ENCODE measurements at places on chromosomes 6 and 20. TPM values are rescaled to one million over a fixed set of nuclear protein-coding genes. Genes with fewer than 3 reads are reported as not detected.

DNA sequence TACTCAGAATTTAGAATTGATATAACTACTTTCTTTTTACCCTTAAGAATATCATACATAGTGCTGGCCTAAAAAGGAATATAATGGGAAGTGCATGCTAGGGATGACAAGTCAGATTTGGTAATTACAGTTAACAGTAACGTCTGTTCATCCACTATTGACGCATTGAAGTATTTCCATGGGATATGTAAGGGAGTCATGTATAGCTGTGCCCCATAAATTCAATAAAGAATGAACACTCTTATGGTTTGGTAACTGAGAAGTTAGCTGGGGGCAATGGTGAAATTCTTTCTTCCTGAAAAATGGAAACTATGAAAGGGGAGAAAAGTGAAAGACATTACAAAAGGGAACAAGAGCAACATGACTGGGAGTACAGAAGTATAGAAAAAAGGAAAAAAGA is 2.6 kb upstream of the COL19A1 start:
- peaks cover 31% of the 10 kb centered on the region for H3K27me3 ChIP-seq
- no peak for DNase-seq
- H3K4me3 ChIP-seq = no peak overlapping the region
- no peak overlapping the region for H3K27ac ChIP-seq
- H3K4me1 ChIP-seq = peaks cover 8% of the 10 kb centered on the region

- DNase-seq = no peak
- peaks cover 12% of the 10 kb centered on the region for H3K4me1 ChIP-seq
- no peaks in the 10 kb centered on the region for H3K27me3 ChIP-seq
- no peaks in the 10 kb centered on the region for H3K36me3 ChIP-seq
These were observed 88.3 kb upstream of the PRND start for GRCh38 chr20:4633379-4633778.

GRCh38 chr20:50727792-50728485 is 3.4 kb upstream of the PARD6B start:
- peaks cover 52% of the 10 kb centered on the region for H3K4me1 ChIP-seq
- H3K4me3 ChIP-seq = no peak overlapping the region
- H3K36me3 ChIP-seq = no peaks in the 10 kb centered on the region
- DNase-seq = no peak
- H3K27ac ChIP-seq = no peak overlapping the region

GRCh38 chr20:19935842-19936241 is 81.3 kb upstream of the NAA20 start:
- H3K27ac ChIP-seq = no peak overlapping the region
- H3K36me3 ChIP-seq = no peaks in the 10 kb centered on the region
- H3K4me1 ChIP-seq = no peaks in the 10 kb centered on the region
- no peak for DNase-seq
- H3K27me3 ChIP-seq = no peaks in the 10 kb centered on the region

DNA sequence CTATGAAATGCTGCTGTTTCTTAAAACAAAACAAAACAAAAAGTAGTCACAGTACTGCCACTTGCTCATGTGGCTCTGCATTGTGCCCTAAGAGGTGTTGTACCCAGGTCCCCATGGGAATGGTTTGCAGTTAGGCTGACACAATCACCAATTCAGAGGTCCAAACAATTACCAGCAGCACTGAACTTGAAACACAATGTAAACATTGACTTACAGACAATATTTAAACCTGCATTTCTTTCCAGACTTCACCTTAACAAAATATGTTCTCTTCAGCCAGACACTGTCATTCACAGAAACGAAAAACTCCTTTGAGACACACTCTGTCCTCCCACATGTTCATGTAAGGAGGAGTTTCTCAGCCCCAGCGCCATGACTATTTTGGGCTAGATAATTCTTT is 206.8 kb upstream of the ARG1 start:
- no peaks in the 10 kb centered on the region for H3K36me3 ChIP-seq
- DNase-seq = no peak
- H3K4me1 ChIP-seq = peaks cover 8% of the 10 kb centered on the region
- H3K4me3 ChIP-seq = no peak overlapping the region

GRCh38 chr20:14207591-14207990 is 129.8 kb downstream of the FLRT3 start:
- H3K4me1 ChIP-seq = no peaks in the 10 kb centered on the region
- no peak for DNase-seq
- no peak overlapping the region for H3K4me3 ChIP-seq
- H3K27ac ChIP-seq = no peak overlapping the region

GRCh38 chr20:945841-946240 is 29.7 kb upstream of the ANGPT4 start:
- no peak overlapping the region for H3K4me3 ChIP-seq
- peaks cover 9% of the 10 kb centered on the region for H3K27me3 ChIP-seq
- H3K36me3 ChIP-seq = no peaks in the 10 kb centered on the region
- no peaks in the 10 kb centered on the region for H3K4me1 ChIP-seq

GRCh38 chr6:37620519-37620918 is 77.2 kb downstream of the MDGA1 start:
- H3K36me3 ChIP-seq = no peaks in the 10 kb centered on the region
- peak; percentile 77 for DNase-seq
- H3K4me3 ChIP-seq = no peak overlapping the region
- peaks cover 19% of the 10 kb centered on the region for H3K4me1 ChIP-seq
- peaks cover 8% of the 10 kb centered on the region for H3K27me3 ChIP-seq
- no peak overlapping the region for H3K27ac ChIP-seq

DNA sequence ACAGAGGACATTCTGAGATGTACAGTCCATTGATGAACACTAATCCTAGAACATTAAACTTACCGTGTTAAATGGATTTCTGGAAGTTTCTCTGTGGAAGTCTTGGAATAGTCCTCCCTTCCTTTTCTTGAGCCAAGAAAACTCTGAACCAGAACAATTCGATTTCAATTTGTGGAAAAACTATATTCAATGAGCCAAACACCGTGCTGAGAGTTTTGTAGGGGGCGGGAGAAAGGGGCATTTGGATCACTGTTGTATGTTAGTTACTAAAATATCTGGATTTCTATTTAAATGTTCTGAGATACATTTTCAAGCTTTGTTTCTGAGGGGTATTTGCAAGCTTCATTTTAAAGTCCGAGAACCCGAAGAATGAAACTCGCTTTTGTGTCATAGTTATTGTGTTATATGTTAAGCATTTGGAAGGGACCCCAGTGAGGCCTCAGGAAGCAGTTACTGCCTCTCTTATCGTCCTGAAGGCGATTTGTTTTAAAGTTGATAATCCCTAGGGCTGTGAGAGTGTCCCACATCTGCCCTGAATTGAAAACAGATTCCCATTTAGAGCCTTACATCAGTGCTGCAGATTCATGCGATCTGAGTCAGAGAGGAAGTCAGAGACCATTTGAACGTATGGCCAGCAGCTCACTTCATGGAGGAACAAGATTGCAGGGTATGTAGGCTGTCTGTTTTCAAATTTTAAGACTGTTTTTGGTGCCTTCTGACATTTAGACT is 70.8 kb upstream of the SASH1 start:
- H3K27ac ChIP-seq = peak overlapping the region; percentile 79
- H3K4me1 ChIP-seq = peaks cover 11% of the 10 kb centered on the region
- peak; percentile 80 for DNase-seq
- H3K27me3 ChIP-seq = no peaks in the 10 kb centered on the region
- H3K4me3 ChIP-seq = peak overlapping the region; percentile 51
- no peaks in the 10 kb centered on the region for H3K36me3 ChIP-seq

DNA sequence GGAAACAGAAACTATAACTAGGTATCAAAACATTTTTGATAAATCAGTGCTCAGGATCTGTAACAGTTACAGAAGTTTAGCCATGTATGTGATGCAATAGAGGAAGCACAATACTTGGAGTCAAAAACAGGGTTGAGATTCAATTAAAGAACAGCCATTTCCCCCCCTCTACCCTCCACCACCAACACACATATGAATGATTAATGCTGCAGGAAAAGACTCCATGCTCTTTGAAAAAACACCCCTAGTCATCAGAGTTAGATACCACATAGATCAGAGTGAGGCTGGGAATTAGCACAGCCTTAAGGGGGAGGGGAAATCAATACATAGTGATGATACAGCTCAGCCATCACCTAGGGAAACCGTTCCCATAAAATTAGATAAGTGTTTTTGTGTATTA is 108.9 kb upstream of the EMILIN3 start:
- DNase-seq = no peak
- no peak overlapping the region for H3K4me3 ChIP-seq
- no peaks in the 10 kb centered on the region for H3K27me3 ChIP-seq
- H3K36me3 ChIP-seq = peaks cover 13% of the 10 kb centered on the region
- H3K4me1 ChIP-seq = peaks cover 19% of the 10 kb centered on the region

DNA sequence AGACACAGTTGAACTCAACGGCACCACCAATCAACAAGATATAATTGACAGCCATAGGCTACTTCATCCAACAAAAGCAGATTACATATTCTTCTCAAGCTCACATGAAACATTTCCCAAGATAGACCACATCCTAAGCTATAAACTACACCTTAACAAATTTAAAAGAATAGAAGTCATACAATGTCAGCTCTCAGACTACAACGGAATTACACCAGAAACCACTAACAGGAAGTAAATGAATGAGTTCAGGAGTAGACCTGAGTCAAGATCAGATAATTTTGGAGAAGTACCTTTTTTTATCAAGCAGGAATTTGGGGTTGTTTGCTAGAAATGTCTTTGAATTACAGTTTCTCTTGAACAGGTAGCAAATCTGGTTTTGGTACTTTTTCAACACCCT is 237.8 kb downstream of the TBX18 start:
- H3K27me3 ChIP-seq = no peaks in the 10 kb centered on the region
- peaks cover 11% of the 10 kb centered on the region for H3K4me1 ChIP-seq
- H3K27ac ChIP-seq = no peak overlapping the region
- no peak overlapping the region for H3K4me3 ChIP-seq
- no peak for DNase-seq

- no peaks in the 10 kb centered on the region for H3K27me3 ChIP-seq
- no peaks in the 10 kb centered on the region for H3K4me1 ChIP-seq
- DNase-seq = no peak
- H3K4me3 ChIP-seq = no peak overlapping the region
- no peak overlapping the region for H3K27ac ChIP-seq
These were observed 251.0 kb upstream of the TCF21 start for GRCh38 chr6:133637874-133638273.

DNA sequence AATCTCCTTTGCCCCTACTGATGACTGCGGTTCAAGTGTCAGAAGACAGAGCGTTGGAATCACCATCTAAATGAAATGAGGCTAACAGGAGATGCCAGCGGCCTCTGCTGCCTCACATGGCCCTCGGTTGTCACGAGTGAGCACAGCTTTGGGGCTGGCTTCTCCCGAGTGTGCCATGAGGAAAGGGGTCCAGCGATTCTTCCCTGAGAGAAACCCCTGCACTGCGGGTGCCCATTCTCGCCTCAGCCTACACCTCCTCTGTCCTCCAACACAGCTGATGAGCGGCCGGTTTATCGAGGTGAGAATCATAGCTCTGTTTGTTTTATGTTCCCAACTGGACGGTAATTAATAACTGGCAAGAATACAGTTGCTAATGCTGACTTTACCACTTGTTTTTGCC is 144.7 kb upstream of the RPS6KA2 start:
- H3K27ac ChIP-seq = no peak overlapping the region
- H3K27me3 ChIP-seq = peaks cover 10% of the 10 kb centered on the region
- no peaks in the 10 kb centered on the region for H3K4me1 ChIP-seq
- no peak overlapping the region for H3K4me3 ChIP-seq

DNA sequence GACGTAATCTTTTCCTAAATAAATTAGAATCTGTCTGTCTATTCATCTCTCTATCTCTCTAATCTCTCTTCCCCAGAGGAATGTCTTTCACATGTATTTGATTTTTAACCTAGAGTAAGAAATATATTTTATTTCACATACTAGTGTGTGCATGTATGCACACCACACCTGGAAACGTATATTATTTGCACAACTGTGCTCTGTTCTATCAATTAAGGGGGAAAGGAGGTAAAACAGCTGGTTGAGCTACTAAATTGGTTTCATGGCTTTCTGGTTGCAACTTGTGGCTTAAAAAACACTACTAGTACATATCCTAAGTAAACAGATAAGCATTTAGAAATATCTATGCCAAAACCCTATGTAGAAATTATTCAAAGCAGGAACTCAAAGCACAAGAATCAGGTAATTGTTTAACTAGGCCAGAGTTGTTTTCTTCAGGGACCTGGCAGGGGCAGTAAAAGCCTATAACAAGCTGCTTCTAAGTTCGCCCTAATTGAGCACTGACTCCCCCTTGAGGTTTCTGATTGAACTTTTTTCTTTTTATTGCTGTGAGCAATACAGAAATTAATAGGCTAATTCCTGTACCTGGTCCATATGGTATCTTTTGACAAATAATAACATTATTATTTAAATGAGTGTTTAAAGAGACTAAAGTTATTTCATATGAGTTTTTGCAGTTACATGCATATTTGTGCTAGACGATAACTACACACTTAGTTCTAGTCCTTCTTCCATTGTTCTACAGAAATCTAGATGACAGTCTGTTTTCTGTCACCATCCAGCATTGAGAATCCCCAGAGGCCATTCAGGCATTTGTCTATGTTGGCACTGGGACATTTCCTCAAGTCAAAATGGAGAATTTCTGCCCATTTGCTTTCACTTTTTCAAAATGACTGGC is 88.6 kb downstream of the MCHR2 start:
- peak; percentile 38 for DNase-seq
- no peaks in the 10 kb centered on the region for H3K36me3 ChIP-seq
- H3K27ac ChIP-seq = no peak overlapping the region
- H3K4me3 ChIP-seq = no peak overlapping the region

GRCh38 chr6:163128324-163128723 is 286.2 kb upstream of the QKI start:
- no peak for DNase-seq
- no peaks in the 10 kb centered on the region for H3K4me1 ChIP-seq
- H3K36me3 ChIP-seq = no peaks in the 10 kb centered on the region
- H3K27me3 ChIP-seq = no peaks in the 10 kb centered on the region
- H3K4me3 ChIP-seq = no peak overlapping the region

DNA sequence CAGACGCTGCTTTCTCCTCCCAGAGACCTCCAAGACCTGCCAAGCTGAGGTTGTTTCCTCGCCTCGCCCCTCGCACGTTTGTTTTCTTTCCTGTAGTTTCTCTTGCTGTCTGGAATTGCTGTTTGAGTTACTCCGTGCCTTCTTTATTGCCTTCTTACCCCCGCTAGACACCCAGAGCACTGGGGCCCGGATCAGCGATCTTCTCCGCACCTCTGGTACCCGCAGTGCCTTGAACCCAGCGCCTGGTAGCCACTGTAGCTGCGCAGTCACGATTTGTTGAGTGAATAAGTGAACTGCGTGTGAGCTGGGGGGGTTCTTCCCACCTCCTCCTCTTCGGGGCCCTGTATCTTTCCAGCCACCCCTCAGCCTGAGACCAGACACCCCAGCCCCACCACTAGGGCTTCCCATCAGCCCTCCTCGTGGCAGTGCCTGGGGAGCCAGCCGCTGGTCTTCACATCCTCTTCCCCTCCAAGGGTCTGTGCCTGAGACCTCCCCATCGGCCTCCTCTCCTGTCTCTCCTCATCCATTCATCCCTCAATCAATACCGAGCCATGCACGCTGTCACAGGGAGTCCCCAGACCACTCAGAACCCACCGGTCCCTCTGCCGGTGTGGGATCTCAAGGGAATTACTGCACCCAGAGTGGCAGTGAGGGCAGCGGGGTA is 849 bp upstream of the BMP7 start:
- no peak for DNase-seq
- H3K36me3 ChIP-seq = no peaks in the 10 kb centered on the region
- H3K27ac ChIP-seq = no peak overlapping the region
- peaks cover 23% of the 10 kb centered on the region for H3K27me3 ChIP-seq

GRCh38 chr20:41453010-41453950 is 86.7 kb upstream of the EMILIN3 start:
- H3K27me3 ChIP-seq = no peaks in the 10 kb centered on the region
- no peak for DNase-seq
- H3K4me3 ChIP-seq = no peak overlapping the region
- H3K27ac ChIP-seq = no peak overlapping the region

Gene RAET1E
- total RNA-seq = 0.36 TPM

Gene SNAI1
- total RNA-seq = 1.8 TPM

Gene FNDC1
- 34.2 TPM for total RNA-seq

Gene STX11
- total RNA-seq = 0.36 TPM

Gene SMLR1
- not detected for total RNA-seq

Gene SOX12
- total RNA-seq = 6.2 TPM

Gene OLIG3
- total RNA-seq = not detected

Gene OR2H2
- not detected for total RNA-seq
